ENCODE measurements at places on chromosomes 2 and 18.

DNA sequence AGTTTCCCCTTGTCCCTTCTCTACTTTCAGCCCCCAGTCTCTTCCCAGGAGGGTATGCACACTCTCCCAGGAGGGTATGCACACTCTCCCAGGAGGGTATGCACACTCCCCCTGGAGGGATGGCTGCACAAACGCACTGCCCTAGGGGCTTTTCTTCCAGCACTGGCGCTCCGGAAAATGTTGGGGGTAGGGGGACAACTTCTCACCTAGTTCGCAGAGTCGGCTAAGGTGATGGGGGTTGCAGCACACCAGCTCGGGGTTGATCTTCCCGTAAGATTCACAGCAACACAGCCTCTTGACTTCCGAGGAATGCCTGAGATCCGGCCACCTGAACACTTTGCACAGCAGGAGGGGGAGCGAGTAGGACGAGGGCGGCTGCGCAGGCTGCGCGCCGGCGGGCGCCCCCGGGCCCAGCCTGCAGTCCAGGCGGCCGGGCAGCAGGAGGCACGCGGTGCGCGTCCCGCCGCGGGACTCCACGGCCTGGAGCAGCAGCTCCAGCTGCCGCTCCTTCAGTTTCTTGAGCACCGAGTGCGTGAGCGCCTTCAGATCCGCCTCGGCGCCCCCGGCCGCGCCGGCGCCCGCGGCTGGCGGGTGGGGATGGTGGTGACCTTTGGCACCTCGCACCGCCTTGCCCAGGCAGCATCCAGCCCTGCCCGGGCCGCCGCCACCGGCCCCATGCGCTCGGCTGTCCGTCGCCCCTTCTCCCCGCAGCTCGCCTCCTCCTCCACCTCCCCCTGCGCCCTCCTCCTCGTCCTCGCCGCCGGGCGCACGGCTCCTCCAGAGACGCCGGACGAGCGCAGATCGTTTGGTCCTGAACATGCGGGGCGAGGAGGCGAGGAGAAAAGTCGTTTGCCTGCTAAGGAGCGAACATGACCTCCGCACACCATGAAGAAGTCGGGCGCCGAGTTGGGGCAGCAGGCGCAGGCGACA is 894 bp downstream of the SMAD7 start:
- peak; percentile 60 for DNase-seq

DNA sequence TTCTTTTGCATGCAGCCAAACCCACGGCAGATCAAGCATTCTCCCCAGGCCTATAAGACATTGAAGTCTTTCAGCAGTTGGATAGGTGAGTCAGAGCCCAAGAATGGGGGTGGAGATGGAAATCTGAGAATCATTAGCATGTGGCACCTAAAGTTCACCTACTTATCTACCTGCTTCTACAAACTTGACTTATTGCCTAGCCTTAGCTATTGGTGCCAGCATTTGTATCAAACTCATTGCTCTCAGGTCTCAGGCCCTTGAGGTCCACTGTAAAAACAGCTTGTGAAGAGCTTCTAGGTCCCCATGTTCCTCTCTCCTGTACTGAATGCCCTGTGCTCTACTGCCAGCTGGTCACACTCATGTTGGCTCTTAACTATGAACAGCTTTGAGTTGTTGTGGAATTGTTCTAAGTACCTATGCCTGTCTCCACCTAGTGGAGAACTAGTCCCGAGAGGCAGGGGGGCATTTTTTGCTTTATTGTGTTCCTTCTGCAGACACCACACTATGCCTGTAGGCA is 278.4 kb upstream of the SPRED2 start:
- no peak for DNase-seq

GRCh38 chr2:226873051-226873620 is 37.3 kb downstream of the RHBDD1 start:
- DNase-seq, result no peak

- peak; percentile 4 for DNase-seq
These were observed 167.3 kb downstream of the NYAP2 start for GRCh38 chr2:225566798-225567197.

DNA sequence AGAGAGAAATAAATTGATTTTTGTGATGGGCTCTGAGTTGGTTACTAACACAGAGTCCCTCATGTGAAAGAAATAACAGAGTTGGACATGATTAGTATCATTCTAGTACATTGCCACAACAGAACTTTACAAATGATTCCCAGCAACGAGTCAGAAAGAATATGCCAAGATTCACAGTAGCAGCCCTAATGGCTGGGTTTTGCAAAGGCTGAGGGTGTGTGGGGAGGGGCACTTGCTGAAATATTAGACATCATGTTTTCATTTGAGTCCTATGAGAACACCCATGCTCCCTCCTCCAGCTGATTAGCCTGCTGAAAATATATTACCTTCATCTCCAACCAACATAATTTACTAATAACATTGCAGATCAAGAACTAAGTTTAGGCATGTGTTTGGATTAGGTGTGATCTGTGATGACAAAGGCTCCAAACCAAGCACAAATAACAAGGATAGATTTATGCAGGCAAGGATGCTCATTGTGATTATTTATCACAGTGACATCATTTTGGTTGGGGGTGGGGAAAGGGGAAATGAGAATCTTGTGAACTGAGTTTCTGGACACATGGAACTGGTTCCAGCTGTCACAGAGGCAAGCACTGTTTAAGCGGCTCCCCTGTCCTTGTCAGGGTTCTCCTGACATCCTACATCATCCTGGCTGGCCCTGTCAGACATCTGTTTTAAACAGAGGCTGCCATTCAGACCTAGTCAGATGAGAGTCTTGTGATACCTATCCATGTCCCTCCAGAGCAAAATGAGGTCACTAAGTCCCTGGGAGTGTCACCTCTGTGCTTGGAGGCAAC is 205.8 kb upstream of the NCKAP5 start:
- DNase-seq, result no peak

- DNase-seq, result no peak
These were observed 185.6 kb downstream of the AGAP1 start for GRCh38 chr2:235679471-235679870.

DNA sequence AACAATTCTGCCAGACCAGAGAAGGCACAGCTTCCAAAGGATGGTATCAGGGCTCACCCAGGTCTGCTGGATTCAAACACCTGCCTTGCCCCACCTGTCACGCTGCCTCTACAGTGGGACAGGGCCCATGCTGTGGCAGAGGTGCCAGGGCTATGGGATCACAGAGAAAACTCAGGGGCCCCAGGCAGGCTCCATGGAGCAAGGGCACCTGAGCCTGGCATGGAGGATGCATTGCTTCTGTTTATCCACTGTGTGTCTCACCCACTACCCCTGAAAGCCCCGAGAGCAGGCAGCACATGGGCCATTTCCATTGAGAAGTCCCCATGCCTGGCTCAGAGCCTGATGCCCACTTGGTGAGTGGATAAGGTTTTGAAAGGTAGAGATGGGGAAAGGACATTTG is 76.0 kb downstream of the TNS1 start:
- no peak for DNase-seq

GRCh38 chr2:44944952-44945612 is 3.6 kb downstream of the SIX3 start:
- DNase-seq, result no peak

DNA sequence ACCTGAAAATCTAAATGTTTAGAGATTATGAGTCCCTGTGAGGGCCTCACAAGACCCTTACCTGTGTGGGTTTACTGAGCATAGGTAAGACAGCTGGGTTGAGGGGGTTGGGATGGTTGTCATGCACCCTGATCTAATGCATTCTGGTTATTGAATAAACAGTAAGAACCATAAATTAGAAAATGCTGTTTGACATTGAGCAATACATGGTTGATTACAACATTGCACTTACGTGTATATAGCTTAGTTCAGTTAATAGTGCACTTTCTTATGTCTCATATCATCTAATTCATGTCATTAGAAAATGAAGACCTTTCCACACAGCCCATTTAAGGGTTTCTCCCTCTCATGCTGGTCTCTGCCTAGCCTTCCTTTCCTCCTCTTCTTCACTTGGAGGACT is 253.5 kb upstream of the ATP5MC3 start:
- peak; percentile 19 for DNase-seq

DNA sequence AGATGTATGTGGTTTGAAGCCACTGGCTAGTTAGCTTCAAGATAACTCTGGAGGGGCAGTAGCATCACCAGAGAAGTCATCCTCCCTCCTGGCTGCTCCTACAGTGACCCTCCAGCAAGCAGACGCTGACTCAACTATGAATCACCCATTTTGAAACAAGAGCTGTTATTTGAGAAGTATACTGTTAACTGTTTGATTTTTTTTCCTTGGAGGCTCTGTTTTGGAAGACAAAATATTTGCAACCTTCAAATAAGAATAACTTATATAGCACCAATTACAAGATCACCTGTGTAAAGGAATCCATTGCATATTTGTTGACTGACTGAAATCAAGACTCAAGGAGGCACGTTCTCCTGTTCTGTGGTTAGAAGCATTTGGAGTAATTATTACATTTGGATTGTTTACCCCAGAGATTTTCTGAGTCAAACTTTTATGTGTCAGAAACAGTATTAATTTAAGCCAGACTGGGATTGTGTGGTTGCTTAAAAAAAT is 313.8 kb downstream of the MTX2 start:
- peak; percentile 1 for DNase-seq

DNA sequence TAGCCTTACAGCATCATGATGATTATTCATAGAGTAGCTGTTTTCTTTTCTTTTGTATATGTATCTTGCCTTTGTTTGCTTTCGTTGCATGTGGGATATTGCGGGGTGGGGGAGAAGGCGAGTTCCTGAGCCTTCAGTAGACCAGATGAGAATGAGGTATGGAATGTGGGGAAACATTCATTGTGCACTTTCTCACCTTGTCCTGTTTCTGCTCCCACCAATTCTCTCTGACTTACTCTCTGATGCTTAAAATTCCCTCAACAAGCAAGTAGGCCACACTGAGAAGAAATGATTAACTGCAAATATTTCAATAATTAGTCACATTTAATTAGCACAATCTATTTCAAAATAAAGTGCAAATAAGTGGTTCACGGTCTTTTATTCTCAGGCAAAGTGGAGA is 31.0 kb downstream of the GKN2 start:
- DNase-seq, result no peak

All from suppressor macrophage (primary cell).